Spinal cord (tissue), 10 donors: ENCODE measurements at places on chromosomes 3 and 15. TPM values are rescaled to one million over a fixed set of nuclear protein-coding genes. Genes with fewer than 3 reads are reported as not detected.

- no peak for DNase-seq
Measured at GRCh38 chr3:84194029-84194428, 764.8 kb upstream of the CADM2 start.

DNA sequence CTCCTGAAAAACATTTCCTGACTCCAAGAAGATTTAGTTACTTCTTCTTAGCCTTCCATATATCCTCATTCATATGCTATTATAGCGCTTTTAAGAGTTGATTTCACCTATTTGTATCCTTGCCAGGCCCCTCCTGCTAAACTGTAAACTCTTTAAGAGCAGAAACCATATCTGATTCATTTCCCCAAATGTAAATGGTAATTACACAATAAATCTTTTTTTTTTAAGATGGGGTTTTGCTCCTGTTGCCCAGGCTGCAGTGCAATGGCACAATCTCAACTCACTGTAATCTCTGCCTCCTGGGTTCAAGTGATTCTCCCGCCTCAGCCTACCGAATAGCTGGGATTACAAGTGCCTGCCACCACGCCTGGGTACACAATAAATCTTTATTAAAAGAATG lies 4.5 kb downstream of the DLEC1 start:
- no peak for DNase-seq

DNA sequence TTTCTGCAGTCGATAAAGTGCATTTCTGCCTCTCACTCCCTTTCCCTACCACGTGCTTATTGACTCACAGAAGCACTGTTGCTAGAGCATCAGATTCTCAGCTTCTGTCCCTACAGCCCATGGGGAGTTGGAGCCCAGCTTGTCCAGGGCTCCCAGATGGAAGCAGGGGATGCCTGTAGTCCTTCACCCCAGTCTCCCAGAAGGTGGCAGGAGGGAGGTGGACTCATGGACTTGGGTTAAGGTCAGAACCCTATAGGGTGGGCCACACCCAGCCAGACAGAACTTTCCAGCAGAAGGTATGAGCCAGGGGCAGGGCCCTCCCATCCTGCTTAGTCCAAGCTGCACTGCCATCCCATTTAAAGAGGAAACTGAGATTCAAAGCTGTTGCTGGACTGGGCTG lies 33.1 kb upstream of the SEMA3F start:
- no peak for DNase-seq

PLA1A gene
- 0.45 TPM for polyA plus RNA-seq

CEMIP gene
- polyA plus RNA-seq = 11.6 TPM

NPAP1 gene
- 0.80 TPM for polyA plus RNA-seq

SLC12A1 gene
- 3.0 TPM for polyA plus RNA-seq

GRCh38 chr3:114411811-114412803 lies 118.3 kb downstream of the TIGIT start:
- no peak for DNase-seq

GRCh38 chr3:156764751-156765150 lies 61.4 kb upstream of the LEKR1 start:
- no peak for DNase-seq

ERICH6 gene
- polyA plus RNA-seq = 0.93 TPM

DNA sequence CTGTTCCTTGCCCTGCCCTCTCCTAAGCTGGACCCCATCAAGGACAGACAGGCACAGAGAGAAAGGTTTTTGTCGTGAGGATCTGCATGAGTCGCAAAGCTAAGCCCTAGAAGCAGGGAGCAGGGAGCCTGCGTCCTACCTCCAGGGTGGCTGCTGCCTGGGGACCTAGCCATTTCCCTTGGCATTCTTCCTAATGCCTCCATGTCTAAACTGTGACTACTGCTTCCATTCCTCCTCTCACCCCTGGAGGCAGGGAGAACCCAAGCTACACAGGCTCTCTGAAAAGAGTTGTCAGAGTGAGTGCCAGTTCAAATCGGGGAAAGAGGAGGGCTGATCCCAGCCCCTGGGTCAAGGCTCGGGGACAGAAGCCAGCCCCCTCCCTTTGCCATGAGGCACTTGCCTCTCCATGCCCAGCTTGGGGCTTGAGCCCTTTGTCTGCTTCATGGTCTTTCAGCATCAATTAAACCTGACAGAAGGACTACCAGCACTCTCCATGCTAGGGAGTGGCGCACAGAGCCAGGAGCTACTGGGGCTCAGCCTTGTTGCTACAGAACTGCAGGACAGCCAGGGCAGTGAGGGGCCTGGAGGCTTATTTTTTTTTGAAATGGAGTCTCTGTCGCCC lies 2.4 kb downstream of the GCHFR start:
- no peak for DNase-seq

- DNase-seq = no peak
Measured at GRCh38 chr15:76328106-76328696, 8.4 kb upstream of the ISL2 start.

CMSS1 gene
- 50.4 TPM for polyA plus RNA-seq

DNA sequence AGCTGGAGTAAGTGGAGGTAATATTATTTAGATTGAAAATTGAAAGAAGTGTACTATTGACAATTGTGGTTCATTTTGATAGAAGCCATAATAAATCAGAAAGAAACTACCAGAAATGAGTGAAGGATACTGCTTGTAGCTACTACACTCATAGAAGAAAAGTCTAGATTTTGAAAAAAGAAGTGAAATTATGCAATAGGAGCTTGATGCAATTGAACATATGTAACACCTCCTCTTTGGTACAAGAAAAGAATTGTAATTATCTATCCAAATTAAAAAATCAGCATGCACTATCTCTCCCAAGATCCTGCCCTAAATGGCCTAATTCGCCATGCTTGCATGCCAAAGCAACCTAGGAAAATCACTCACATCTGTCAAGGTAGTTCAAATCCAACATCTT lies 51.1 kb upstream of the CD200R1L start:
- DNase-seq = no peak

NMNAT3 gene
- 10.1 TPM for polyA plus RNA-seq

GRCh38 chr3:143590660-143591059 lies 257.6 kb downstream of the SLC9A9 start:
- DNase-seq = no peak

CLSTN2 gene
- polyA plus RNA-seq = 24.6 TPM

- no peak for DNase-seq
Measured at GRCh38 chr3:65377637-65378036, 661.1 kb downstream of the MAGI1 start.

QARS1 gene
- polyA plus RNA-seq = 159 TPM

DNA sequence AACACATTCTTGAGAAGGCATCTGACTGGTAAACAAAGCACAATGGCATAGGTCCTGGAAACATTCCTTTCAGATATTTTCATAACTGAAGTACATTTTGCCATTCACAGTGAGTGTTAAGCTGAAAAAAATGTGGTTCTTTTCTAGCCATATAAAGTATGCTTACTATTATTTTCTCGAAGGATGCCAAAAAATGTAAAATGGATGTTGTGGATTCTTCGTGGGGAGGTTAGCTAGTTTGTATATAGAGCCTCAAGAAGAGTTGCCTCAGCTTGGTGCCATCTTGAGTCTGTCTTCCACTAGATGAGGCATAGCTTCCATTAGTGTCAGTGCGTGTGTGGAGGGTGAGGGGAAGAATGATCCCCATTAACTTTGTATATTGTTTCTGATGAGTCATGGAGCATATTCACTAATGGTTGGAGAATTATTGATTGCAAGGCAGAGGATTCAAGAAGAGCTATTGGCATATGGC lies 4.1 kb downstream of the MBNL1 start:
- no peak for DNase-seq

DNA sequence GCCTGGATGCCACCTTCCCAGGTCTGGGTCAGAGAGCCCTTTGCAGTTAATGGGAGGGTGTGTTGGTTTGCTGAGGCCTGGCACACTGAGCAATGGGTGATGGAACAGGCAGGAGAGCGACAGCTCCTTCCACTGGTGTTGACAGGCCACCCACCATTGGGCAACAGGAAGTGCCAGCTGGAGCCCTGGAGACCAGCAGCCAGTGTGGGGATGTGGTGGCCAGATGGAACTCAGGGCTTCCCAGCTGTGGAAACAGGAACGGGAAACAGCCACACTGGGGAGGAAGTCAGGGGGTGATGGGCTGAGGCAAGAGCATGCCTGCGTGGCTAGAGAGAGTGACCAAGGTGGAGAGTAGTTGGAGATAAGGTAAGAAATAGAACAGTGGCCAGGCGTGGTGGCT lies 9.3 kb downstream of the PSTPIP1 start:
- DNase-seq = no peak

TMIE gene
- 6.8 TPM for polyA plus RNA-seq

DNA sequence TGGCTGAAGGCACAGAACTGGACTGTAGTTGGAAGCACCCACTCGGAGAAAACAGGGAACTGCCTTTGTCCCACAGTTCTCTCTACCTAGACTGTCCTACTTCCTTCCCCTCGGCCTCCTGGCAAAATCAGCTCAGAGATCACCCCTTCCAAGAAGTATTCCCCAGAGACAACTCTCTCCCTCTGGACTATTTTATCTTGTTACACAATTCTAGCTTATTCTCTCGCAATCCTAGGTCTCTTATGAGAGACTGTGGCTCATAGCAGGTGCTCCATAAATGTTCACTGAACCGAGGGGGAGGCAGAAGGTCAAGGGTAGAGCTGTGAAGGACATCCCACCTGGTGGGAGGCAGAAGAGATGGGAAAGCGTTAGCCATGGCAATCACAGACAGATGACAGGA lies 10.6 kb downstream of the HEG1 start:
- no peak for DNase-seq

GP9 gene
- 0.59 TPM for polyA plus RNA-seq

SATB1 gene
- polyA plus RNA-seq = 96.9 TPM

CYP8B1 gene
- polyA plus RNA-seq = 0.09 TPM

- no peak for DNase-seq
Measured at GRCh38 chr3:44186712-44187111, 55.0 kb upstream of the TOPAZ1 start.

- DNase-seq = no peak
Measured at GRCh38 chr3:170717410-170718402, 131.8 kb upstream of the SLC7A14 start.

DNA sequence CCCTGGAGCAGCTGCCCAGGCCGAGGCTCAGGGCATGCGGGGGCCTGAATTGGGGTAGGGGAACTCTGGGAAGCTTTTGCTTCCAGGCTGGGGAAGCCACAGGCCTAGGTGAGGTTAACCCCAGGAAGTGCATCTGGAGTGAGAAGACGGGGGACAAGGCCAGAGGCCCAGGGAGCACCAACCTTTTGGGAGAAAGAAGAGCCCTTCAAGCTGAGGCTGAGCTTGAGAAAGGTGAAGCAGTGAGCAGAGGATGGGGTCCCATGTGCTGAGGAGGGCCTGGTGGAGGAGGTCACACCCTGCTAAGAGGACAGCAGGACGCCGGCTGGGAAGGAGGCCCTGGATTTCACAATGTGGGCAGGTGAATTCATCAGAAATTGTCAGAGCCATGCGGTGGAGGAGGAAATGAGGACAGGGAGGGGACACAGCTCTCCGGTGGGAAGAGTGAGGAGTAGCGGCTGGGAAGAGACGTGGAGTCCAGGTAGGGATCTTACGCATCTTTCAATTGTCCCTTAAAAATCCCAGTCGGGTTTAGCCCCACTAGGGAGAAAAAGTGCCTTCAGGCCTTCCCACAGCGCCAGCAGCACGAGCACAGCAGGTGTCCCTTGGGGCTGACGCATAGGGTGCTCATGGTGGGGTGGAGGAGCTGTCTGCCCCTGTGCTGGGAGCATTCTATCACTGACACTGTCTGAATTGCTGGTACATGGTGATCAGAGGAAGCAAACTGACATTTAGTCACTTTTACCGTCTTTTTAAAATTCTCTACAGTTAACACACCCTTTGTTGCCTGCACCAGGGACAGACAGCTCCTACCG lies 50.9 kb downstream of the HCN4 start:
- DNase-seq = no peak

DNA sequence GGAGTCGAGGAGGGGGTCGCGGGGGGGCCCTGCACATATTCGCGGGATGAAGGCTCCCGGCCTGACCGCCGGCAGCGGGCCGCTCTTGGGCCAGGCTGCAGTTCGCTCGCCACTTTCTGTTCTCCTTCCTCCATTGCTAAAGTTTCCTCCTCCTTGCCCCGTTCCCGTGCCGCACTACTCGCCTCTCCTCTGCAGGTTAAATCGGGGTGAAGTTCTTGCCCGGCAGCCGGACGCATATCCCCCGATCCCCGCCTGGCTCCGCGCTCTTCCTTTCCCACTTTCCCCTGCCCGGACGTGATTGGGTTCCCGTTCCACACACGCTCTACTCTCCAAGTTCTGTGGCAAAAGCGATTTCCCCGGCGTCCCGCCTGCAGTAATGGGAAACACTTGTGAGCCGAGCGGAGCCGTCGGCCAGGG lies 556 bp downstream of the CRYBG3 start:
- peak; percentile 73 for DNase-seq

WDR93 gene
- 1.2 TPM for polyA plus RNA-seq

GRCh38 chr3:161355508-161355907 lies 15.8 kb downstream of the SPTSSB start:
- DNase-seq = no peak

DNA sequence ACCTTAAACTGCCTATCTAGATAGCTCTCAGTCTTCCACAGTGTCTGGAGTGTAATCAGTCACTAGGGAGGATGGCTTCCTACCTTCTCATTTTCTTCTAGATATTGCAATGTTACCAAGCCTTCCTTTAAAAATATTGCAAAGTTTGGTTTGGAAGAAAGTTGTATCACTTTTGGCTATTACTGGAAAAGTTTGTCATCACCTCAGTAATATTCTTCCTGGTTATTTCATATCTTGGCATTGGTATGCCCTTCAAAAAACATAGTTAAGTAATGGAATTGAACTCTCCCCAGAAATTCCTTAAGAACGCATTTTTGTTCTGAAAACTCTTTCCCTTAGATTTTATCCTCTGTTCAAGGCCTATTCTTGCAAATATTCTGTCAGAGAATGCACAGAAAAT lies 179.3 kb upstream of the MME start:
- DNase-seq = no peak

DNA sequence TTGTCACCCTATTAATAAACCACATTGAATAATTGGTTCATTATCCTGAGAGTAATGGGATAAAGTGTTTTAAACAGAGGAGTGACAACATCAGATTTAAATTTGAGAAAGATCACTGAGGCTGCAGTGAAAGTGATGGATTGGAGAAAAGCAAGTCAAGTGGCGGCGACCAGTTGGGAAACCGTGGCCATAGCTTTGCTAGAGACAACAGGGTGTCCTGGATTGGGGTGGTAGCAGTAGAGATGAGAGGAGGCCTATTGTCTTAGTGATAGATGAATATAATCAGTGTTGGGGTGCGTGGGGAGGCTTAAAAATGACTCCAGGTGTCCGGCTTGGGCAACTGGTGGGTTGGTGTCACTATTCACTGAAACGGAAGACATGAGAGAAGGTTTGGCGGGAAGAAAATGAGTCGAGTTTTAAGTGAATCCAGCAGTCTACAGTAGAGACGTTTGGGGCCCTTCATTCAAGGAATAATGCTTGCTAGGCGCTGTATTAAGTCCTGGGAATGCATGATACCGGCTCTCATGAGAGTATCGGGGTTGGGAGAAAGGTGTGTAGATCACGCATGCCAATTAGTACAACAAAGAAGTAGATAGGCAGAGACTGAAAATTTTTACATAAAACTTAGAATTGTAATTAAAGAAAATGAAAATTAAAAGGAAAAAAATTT lies 819 bp downstream of the NEK4 start:
- no peak for DNase-seq

DNA sequence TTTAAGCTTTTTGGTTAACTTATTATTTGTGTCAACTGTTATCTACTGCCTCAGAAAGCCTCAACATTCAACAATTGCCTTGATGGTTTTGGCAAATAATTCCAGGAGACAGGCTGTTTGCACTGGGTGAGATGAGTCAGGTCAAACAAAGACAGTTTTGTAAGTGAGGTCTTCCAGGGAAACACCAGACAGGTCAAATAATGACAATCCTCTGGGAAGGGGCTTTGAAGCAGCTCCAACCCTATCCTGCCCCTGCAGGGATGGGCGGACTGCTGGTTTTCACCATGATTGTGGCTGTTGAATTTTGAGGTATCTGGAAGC lies 79.4 kb upstream of the PRR23E start:
- no peak for DNase-seq

P2RY1 gene
- polyA plus RNA-seq = 28.0 TPM

GRCh38 chr3:181431748-181432147 lies 280.0 kb upstream of the SOX2 start:
- no peak for DNase-seq
